ENCODE measurements at places on chromosomes 5 and 9.

DNA sequence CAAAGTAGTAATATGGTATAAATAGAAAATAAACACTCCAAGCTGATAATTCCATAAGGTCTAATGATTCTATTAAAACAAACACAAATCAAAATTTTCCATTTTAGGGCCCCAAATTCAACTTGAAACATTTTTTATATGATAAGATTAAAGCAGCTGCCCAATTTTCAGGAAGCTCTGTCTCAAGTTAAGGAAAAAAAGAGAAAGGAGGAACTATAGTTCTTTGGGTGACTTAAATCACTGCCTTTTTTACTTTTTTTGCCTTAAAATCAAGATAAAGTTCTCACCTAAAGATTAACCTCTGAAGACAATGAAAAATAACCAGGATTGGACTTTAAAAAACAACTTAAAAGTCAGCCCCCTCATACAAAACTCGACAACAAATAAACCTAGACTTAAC lies 76.0 kb upstream of the IFNE start:
- DNase-seq, result no peak

- no peak for DNase-seq
Observed at GRCh38 chr9:112880650-112881049, 10.0 kb downstream of the SLC46A2 start.

DNA sequence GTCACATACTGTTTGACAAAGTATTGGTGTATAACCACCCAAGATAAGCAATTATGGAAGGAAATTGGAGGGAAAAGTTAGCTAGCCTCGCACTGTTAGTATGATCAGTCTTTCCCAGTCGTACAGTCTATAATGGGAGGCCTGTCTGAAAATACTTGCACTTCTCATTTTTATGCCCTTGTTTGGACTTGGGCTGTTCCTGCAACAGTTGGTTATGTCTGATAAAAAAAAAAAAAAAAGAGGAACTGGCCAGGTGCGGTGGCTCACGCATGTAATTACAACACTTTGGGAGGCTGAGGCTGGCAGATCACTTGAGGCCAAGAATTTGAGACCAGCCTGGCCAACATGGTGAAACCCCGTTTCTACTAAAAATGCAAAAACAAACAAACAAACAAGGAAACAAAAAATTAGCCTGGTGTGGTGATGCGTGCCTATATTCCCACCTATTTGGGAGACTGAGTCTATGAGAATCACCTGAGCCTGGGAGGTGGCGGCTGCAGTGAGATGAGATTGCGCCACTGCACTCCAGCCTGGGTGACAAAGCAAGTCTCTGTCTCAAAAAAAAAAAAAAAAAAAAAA lies 58.3 kb upstream of the ANKRD33B start:
- no peak for DNase-seq

DNA sequence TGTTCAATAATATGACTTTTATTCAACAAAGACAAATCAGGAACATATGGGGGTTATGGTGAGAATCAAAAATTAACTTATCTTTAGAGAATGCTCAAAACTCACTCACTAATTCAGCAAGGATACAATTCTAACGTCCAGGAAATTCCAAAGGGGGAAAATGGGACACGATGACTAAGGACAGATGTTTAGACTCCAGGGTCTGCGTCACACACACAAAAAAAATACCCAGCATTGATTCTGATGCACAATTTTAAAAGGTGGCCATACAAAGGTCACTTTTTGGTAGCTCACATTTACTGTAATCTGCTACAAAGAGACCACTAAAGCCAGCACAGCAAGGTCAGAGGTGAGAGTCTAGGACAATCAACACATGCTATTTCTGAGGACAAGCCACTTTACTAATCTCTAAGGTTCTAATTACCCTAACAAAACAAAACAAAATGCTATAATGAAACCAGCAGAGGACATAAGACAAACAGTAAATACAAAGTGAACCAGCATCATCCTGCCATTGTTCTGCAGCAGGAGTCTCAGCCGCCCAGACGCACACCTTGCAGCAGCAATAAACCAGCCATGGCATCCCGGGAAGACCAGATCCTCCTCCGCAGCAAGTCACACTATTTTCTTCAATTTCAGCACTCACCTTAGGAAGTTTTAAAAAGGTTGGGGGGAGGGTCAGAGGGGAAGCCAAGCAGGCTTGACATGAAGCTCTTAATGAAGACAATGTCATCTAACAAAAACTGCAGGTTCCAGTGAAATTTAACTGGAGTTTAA lies 57.8 kb downstream of the TTC39B start:
- DNase-seq, result peak; percentile 77

DNA sequence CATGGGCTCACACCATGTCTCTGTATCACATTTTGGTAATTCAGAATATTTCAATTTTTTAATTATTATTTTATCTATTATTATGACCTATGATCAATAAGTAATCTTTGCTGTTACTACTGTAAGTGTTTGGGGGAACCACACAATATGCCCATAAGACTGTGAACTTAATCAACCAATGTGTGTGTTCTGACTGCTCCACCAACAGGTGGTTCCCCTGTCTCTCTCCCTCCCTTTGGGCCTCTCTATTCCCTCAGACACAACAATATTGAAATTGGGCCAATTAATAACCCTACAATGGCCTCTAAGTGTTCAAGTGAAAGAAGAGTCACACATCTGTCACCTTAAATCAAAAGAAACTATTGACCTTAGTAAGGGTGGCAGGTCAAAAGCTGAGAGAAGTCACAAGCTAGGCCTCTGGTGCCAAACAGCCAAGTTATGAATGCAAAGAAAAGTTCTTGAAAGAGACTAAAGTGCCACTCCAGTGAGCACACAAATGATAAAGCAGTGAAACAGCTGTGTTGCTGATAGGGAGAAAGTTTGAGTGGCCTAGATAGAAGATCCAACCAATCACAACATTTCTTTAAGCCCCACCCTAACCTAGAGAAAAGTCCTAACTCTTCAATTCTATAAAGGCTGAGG lies 88.7 kb downstream of the DEPDC1B start:
- no peak for DNase-seq

- DNase-seq, result no peak
Observed at GRCh38 chr5:174247301-174247700, 201.8 kb downstream of the NSG2 start.

DNA sequence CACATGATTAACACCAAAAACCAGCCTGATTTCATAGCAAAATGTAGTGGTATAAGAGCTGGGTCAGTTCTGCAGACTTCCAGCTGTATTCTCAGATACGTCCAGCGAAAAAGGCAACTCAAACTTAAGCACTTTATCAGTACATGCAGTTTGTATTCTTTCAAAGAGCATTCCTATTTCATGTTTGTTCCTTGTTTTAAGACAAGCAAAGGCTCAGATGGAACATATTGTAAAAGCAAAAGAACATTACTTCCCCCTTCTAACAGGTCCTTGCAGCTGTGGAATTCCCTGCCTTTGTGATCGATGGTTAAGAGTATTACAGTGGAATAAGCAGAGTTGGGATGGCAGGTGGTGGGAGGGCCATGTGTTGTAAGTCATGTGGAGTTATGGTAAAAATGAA lies 86.3 kb upstream of the GRHPR start:
- DNase-seq, result no peak

All from dermis blood vessel endothelial cell (primary cell).